ENCODE measurements at places on chromosomes 11 and 22. TPM values are rescaled to one million over a fixed set of nuclear protein-coding genes. Genes with fewer than 3 reads are reported as not detected.

Gene OR9G4
- total RNA-seq: not detected

Gene MUC5AC
- total RNA-seq: 0.25 TPM

Gene PCNX3
- total RNA-seq: 52.7 TPM

Gene SUN2
- 67.8 TPM for total RNA-seq

Gene BUD13
- total RNA-seq: 42.6 TPM

Gene TMPRSS13
- total RNA-seq: 53.1 TPM

Gene GPHA2
- not detected for total RNA-seq

Gene TRIM29
- 4.3 TPM for total RNA-seq

Gene HMOX1
- 93.0 TPM for total RNA-seq

DNA sequence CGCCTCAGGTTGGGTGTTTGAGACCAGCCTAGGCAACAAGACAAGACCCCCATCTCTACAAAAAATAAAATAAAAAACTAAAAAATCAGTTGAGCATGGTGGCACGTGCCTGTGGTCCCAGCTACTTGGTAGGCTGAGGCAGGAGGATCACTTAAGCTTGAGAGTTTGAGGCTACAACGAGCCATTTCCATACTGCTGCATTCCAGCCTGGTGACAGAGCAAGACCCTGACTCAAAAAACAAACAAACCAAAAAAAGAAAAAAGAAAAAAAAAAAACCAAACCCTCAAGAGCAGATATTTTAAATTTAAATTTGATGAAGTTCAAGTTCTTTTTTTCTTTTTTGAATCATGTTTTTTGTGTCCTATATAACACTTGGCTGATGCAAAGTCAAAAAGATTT is 7.2 kb upstream of the CCDC83 start:
- H3K36me3 ChIP-seq: peaks cover 4% of the 10 kb centered on the region
- no peak overlapping the region for H3K27ac ChIP-seq
- H3K4me3 ChIP-seq: no peak overlapping the region
- H3K27me3 ChIP-seq: no peaks in the 10 kb centered on the region

DNA sequence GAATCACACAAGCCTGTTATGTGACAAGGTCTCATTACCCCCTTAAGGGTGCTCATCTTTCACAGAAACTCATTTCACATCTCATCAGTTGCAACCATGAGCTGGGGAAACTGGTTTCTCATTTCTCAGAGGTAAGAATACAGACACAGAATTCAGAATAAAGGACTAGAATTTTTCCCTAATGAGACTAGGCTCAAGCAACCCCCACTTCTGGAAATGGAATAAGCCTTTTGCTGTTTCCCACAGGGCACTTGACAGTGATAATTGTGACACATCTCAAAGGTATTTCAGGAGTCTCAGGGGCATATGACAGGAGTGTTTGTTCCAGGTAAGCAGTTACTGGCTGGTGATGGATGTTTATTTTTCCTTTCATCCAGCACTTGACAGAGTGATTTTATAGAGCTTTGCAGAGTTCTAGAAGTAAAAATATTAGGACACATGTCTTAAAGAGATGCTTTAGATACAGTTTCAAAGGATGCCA is 112.9 kb upstream of the DDI1 start:
- peak; percentile 83 for DNase-seq
- peaks cover 52% of the 10 kb centered on the region for H3K4me1 ChIP-seq
- H3K27ac ChIP-seq: peak overlapping the region; percentile 87
- H3K36me3 ChIP-seq: no peaks in the 10 kb centered on the region
- H3K27me3 ChIP-seq: no peaks in the 10 kb centered on the region

DNA sequence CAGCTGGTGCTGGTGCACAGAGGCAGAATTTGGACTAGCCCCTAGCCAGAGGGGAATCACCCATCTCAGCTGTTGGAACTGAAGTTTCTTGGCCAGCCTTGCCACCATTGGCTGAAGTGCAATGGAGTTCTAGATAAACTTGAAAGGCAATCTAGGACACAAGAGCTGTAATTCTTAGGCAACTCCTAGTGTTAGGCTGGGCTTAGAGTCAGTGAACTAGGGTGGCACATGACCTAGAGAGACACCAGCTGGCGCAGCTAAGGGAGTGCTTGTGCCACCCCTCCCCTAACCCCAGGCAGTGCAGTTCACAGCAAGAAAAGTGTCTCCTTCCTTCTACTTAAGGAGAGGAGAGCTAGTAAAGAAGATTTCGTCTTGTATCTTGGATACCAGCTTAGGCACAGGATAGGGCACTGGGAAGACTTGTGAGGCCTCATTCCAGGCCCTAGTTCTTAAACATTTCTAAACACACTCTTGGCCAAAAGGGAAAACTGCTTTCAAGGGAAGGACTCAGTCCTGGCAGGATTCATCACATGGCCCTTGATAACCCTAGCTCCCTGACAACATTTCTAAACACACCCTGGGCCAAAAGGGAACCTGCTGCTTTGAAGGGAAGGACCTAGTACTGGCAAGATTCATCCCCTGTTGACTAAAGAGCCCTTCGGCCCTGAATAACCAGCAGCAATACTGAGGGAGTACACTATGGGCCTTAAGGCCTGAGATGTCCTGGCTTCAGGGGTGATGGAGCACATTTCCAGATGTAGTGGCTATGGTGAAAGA is 53.4 kb downstream of the XRRA1 start:
- no peak overlapping the region for H3K27ac ChIP-seq
- H3K36me3 ChIP-seq: no peaks in the 10 kb centered on the region
- no peaks in the 10 kb centered on the region for H3K4me1 ChIP-seq
- DNase-seq: no peak
- H3K4me3 ChIP-seq: no peak overlapping the region
- no peaks in the 10 kb centered on the region for H3K27me3 ChIP-seq

DNA sequence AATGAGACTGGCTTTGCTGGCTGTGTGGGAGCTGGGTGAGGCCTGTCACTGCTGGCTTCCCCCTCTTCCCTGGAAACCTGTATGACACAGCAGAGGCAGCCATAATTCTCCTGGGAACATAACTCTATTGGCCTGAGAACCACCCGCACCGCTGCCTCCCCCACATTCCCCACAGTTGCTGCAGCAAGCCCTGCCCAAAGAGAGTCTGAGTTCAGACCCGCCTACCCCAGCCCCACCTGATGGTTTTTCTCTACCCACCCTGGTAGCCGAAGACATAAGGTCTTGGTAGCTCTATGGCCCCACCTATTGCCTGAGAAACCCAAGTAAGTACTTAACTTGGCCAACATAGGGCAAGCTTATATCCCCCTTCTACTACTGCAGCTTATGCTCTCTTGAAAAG is 174.8 kb downstream of the C11orf91 start:
- no peak for DNase-seq
- no peak overlapping the region for H3K27ac ChIP-seq
- H3K36me3 ChIP-seq: no peaks in the 10 kb centered on the region
- H3K4me1 ChIP-seq: no peaks in the 10 kb centered on the region
- no peaks in the 10 kb centered on the region for H3K27me3 ChIP-seq

GRCh38 chr11:45803971-45804760 is 783 bp upstream of the SLC35C1 start:
- H3K27me3 ChIP-seq: no peaks in the 10 kb centered on the region
- H3K4me3 ChIP-seq: peak overlapping the region; percentile 96
- H3K36me3 ChIP-seq: no peaks in the 10 kb centered on the region
- peak; percentile 53 for DNase-seq
- peak overlapping the region; percentile 75 for H3K27ac ChIP-seq
- peaks cover 13% of the 10 kb centered on the region for H3K4me1 ChIP-seq

- H3K27ac ChIP-seq: no peak overlapping the region
- no peak overlapping the region for H3K4me3 ChIP-seq
- no peaks in the 10 kb centered on the region for H3K36me3 ChIP-seq
- H3K27me3 ChIP-seq: no peaks in the 10 kb centered on the region
Observed at GRCh38 chr22:50016988-50017700, 4.6 kb upstream of the IL17REL start.

GRCh38 chr22:35930933-35931332 is 97.7 kb downstream of the RBFOX2 start:
- no peaks in the 10 kb centered on the region for H3K36me3 ChIP-seq
- H3K27ac ChIP-seq: peak overlapping the region; percentile 27
- H3K4me3 ChIP-seq: no peak overlapping the region

- H3K36me3 ChIP-seq: no peaks in the 10 kb centered on the region
- no peak for DNase-seq
- H3K4me1 ChIP-seq: no peaks in the 10 kb centered on the region
- H3K27me3 ChIP-seq: no peaks in the 10 kb centered on the region
- no peak overlapping the region for H3K27ac ChIP-seq
Observed at GRCh38 chr11:69587454-69588090, 53.4 kb upstream of the CCND1 start.

DNA sequence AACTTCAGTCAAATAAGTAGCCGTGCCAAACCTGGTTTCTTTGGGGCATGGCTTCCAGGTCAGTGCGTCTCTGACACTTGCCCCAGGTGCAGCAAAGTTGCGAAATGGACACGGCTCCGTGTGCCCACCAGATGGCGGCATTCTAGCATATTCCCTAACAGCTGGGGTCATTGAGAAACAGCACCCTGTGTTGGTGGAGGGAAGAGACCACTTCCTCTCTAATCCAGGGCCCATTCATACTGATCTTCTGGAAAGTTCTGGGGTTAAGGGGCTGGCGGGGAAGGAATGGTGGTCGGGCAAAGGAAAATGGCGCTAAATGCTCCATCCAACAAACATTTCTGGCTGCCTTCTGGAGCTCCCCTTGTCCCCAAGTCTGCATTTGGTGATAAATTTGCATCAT is 141.2 kb upstream of the TIMP3 start:
- no peaks in the 10 kb centered on the region for H3K27me3 ChIP-seq
- no peak overlapping the region for H3K27ac ChIP-seq
- H3K36me3 ChIP-seq: no peaks in the 10 kb centered on the region
- H3K4me1 ChIP-seq: 0 out of 2 replicates have a peak, but pooled peaks cover 6% of the 10 kb centered on the region
- DNase-seq: peak; percentile 77

- no peaks in the 10 kb centered on the region for H3K27me3 ChIP-seq
- no peak overlapping the region for H3K4me3 ChIP-seq
- DNase-seq: no peak
Observed at GRCh38 chr22:39466228-39467006, 9.6 kb downstream of the MGAT3 start.

DNA sequence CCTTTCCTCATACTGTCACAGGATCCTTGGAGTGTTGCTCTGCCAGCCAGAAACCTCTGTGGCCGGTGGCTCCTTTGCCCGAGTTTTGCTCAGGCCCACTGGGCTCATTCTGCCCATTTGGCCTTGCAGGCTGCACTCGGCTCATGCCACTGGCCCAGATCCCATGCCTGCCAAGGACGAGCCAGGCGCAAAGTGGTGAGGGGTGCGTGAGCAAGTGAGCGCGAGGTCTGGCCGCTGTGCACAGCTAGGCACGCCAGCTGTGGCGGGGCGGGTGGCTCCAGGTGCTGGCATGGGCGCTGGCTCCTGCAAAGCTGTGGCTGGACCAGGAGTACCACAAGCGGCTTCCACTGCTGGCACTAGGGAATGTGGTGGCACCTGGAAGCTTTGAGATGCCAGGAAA is 2.8 kb upstream of the RNF141 start:
- no peak overlapping the region for H3K27ac ChIP-seq
- no peaks in the 10 kb centered on the region for H3K36me3 ChIP-seq
- no peaks in the 10 kb centered on the region for H3K27me3 ChIP-seq
- peaks cover 14% of the 10 kb centered on the region for H3K4me1 ChIP-seq
- H3K4me3 ChIP-seq: no peak overlapping the region
- DNase-seq: no peak

DNA sequence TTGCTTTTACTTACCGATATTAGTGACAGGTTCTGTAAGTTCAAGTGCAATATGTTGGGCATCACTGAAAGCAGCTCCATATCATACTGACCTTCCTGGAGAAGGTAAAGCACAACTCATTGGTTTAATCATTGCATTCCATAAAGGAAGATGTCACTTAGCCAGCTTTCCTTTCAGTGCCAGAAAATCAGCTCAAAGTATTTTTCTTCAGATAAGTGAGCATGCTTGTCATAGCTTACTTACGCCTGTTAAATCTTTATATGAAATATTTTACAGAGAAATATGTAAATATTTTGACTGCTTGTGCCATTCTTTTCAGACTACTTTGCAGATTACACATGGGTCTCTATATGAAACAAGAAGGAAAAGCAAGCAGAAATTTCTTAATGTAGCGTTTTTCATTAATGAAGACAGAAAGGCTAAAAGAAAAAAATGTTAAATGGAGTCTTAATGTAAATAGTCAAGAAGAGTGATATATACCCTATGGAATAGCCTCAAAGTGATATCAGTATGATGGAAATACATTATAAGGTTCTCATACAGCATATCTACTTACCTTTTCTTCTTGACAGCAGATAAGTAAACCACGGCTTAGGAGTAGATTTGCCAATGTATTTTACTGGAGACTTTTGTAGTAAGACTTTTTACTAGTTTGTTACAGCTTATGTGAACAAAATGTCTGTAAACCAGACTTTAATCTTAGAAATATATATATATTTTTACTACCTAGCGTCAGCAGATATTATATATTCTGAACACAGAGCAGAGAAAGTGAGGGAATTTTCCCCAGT is 649.7 kb downstream of the METTL15 start:
- H3K4me3 ChIP-seq: no peak overlapping the region
- H3K4me1 ChIP-seq: peaks cover 36% of the 10 kb centered on the region
- no peaks in the 10 kb centered on the region for H3K27me3 ChIP-seq
- H3K36me3 ChIP-seq: no peaks in the 10 kb centered on the region
- H3K27ac ChIP-seq: no peak overlapping the region

DNA sequence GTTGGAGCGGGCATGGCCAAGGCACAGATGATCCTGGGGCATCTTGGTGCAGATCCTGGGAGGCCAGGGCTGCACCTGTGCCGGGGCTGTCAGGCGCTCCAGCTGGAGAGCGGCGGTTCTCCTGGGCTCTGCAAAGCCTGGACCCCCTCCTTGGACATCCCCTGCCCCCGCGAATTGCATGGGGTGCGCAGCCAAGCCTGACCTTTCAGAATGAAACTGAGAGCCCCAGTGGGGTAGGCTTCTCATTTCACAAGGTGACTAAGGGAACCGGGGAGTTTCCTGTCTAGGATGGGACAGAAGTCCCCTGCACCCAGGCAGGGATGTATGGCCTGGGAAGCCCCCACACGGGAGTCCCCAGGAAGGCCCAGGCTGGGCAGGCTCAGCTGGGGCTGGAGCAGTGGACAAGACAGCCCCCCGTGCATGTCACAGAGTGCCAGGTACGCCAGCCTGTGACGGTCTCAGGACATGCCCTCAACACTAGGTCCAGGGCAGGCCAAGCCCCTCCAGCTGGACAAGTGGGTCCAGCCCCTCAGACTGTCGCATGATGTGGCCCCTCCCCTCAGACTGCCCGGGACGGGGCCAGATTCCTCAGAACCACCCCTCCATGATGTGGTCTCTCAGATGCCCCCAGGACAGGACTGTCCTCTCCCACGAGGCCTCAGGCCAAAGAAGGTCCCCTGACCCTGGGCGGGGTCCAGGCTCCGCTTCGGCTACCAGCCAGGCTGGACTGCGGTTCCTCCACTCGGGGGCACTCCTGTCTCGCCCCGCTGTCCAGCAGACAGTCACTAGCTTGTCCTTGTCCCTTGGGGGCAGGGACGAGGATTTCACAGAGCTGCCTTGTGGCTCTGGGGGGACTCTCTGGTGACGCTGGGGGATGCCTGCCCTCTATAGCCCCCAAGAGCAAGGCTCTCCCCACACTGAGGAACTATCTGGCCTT is 2.3 kb downstream of the LSP1 start:
- no peaks in the 10 kb centered on the region for H3K27me3 ChIP-seq
- DNase-seq: no peak
- H3K4me3 ChIP-seq: no peak overlapping the region

DNA sequence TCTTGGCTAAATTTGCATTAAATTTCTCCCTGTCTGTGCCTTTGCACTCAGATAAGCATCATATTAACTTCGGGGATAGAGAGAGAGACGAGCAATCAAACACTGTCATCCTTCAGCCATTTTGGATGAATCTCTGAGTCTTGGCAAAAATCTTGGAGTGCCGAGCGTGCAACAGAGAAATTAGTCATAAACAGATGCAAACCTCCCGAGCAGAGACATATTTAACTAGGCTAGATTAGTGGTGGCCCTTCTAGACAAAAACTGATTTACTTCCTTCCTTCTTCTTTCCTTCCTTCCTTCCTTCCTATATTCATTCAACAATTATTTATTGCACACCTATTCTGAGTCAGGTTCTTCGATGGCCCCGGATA is 114.4 kb upstream of the BLID start:
- H3K4me1 ChIP-seq: peaks cover 11% of the 10 kb centered on the region
- no peaks in the 10 kb centered on the region for H3K27me3 ChIP-seq
- no peak overlapping the region for H3K27ac ChIP-seq
- H3K36me3 ChIP-seq: no peaks in the 10 kb centered on the region

Data from Caco-2 (cell line).